Activated naive CD4-positive, alpha-beta T cell treated with anti-CD3 and anti-CD28 coated beads, Interleukin-2, amount 50 U/mL, for 16 hours (primary cell): ENCODE measurements at places on chromosomes 16 and 17.
A peak's percentile ranks its signal among the peaks of the same experiment; 100 is the strongest.

- no peak for DNase-seq
Measured at GRCh38 chr16:1325261-1325660, 8.2 kb upstream of the BAIAP3 start.

- DNase-seq = no peak
Measured at GRCh38 chr17:11608396-11608795, 10.1 kb downstream of the DNAH9 start.

DNA sequence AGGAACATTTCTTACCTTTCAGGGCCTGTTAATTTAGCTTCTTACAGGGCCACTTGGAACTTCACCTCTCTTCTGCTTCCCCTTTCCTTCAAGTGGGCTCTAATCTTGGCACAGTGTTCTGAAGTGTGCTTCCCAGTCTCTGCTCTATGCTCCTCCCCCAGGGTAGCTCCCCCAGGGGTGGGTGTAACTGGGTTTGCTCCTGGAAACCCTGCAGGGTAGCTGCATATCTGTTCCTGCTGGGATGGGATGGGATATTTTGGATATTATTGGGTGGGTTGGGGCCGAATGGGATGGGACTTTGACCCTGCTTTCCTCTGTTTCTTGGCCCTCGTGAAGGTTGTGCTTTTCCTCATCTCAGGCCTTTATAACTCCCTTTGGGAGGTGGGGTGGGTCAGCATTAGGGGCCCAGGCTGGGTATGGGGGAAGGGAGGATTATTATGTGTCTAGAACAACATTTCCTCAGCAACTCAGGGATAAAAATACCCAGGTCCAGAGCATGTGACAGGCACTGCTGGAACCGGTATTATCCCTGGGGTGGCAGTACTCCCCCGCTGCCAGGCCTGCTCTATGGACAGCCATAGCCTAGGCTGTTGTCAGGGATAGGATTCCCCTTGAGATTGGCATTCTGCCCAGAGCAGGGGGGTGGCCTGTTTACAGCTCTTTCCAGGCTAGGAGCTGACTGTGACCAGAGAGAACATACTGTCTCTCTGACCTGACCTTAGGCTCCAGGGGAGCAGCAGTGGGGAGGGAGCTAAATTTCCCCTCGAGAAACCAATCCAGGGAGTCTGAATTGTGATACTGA is 5.0 kb downstream of the NFE2L1 start:
- no peak for DNase-seq

DNA sequence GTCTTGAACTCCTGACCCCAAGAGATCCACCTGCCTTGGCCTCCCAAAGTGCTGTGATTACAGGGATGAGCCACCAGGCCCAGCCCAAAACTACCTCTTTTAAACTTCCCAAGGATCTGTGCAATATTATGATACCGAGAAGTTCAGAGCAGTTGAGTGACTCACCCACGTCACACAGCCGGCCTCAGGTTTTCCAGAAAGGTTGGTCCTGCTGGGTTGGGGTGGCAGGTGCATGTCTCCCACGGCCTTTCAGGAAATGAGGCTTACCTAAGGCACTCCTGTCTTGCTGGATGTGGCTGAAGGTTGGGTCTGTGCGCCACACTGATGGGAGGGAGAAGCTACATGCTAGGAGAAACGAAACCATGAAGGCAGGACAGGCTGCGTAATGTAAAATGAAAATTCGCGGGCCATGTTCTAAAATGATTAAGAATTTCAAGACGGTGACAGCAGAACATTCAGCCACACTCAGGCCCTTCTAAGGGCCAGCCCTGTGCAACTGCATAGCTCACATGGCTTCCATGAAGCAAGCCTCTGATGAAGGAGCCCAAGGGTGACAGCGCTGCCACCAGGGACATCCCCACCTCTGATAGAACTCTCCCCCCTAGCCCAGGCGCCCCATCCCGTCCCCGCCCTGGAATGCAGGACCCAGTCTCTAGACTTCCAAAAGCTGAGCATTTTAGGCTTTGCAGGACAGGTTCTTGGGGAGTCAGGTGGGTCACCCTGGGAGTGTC is 6.6 kb upstream of the GLIS2 start:
- no peak for DNase-seq

DNA sequence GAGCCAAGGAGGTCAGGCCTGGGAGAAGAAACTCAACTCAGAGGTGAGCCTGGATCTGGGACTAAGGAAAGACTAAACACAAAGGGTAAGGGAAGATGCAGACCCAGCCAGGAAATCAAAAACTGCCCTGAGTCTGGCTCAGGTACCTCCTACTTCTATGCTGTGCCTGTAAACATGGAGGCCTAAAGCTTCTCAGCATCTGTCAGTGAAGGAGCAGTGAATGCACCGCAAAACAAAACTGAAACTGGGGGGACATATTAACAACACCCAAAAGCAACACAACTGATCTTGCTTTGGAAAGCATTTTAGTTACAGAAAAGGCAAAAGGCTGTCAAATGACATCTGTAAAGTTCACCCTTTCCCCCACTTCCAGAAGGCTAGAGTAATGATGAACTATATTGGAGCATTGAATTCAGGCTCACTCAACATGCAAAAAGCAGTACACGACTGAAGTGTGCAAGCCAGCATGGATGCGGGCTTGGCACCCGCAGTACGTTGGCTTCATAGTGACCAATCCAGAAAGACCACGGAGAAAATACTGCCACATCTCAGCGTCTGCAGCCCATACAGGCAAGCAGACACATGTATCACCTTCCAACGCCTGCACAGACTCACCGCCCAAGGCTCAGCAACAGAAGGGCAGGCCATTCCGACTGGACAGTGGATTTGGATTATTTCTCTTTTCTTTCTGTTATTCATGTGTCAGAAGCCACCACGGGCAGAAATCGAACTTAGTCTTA is 3.8 kb downstream of the TBC1D16 start:
- DNase-seq = no peak

GRCh38 chr16:75053791-75054555 is 55.1 kb downstream of the ZNRF1 start:
- DNase-seq = no peak

- peak; percentile 77 for DNase-seq
Measured at GRCh38 chr17:32319548-32319905, 22.4 kb downstream of the C17orf75 start.

- no peak for DNase-seq
Measured at GRCh38 chr16:86346034-86346433, 164.3 kb upstream of the FOXF1 start.

GRCh38 chr17:13143001-13143400 is 125.2 kb upstream of the ELAC2 start:
- no peak for DNase-seq

GRCh38 chr16:81744911-81745310 is 34.2 kb upstream of the PLCG2 start:
- DNase-seq = no peak

DNA sequence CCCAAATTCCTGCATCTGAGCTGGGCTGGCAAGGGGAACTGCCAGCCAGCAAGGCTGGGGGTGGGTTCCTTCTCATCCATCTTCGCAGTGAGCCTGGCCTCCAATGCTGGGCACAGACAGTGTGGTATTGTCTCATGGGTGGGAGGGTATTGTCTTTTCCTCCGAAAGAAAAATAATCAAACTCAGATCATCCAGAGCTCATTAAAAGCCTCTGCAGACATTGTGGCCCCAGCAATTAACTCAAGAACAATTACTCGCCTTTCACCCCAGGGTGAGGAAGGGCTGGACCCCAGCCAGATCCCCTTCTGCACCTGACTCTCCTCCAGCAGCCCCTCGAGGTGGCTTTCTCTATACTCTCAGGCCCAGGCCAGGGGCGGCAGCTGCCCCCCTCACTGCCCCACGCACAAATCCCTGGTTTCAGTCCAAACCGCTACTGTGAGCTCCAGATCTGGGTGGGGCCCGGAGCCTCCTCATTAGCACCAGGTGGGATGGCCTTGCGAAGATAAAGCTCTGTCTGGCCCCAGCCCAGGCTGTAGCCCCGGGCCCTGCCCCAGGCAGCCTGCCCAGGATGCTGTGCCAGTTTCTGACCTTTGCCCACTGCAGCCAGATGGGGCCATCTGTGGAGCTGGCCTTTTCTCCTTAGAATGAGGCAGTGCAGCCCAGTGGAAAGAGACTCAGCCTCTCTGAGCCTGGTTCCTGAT is 2.3 kb upstream of the KRT15 start:
- DNase-seq = no peak

- DNase-seq = no peak
Measured at GRCh38 chr16:64925166-64925565, 196.7 kb downstream of the CDH11 start.

GRCh38 chr16:19997264-19997663 is 76.4 kb downstream of the GPR139 start:
- no peak for DNase-seq

DNA sequence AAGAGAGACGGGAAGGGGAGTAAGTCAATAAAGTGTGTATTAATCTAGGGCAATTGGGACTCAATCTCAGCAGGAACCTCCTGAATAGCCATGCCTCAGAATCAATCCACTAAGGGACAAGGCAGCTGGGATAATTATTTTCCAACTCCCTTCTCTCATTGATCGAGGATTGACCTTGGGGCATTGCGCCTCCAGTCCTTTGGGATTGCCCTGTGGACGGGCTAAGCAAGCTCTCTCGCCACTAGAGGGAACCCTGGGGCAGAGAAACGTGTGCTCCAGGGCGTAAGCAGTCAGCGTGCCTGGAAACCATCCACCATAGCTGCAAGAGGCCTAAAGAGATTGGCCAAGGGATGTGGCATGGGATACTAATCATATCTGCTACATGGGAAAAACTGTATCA is 53.9 kb upstream of the ERCC4 start:
- DNase-seq = peak; percentile 34

GRCh38 chr17:70276906-70277305 is 107.6 kb downstream of the KCNJ2 start:
- DNase-seq = no peak

GRCh38 chr16:23842137-23842600 is 6.4 kb downstream of the PRKCB start:
- peak; percentile 35 for DNase-seq

DNA sequence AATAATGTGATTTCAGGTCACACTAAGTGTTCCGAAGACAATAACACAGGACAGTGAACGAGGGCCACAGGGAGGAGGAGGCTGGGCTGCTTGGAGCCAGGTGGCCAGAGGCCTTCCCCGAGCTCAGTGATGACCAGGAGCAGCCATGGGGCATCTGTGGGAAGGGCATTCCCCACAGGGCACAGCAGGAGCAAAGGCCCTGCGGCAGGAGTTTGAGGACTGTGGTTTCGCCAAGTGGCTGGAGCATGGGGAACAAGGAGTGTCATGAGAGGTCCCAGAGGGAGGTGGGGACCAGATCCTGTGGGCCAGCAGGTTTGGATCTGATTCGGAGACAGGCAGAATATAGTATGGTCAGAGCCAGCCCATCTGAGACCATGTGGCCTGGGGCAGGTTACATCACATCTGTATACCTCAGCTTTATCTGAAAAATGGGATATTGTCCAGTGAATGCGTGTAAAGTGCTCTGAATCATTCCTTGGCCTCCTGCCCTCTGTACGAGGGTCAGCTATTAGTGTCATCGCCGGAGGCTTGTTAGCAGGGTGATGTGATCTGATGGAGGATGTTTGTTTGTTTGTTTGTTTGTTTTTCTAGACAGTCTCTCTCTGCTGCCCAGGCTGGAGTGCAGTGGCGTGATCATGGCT is 176.8 kb downstream of the KATNIP start:
- no peak for DNase-seq

- DNase-seq = no peak
Measured at GRCh38 chr16:19926449-19927390, 42.1 kb upstream of the GPRC5B start.

- DNase-seq = no peak
Measured at GRCh38 chr17:49249292-49249794, 18.8 kb upstream of the PHOSPHO1 start.

DNA sequence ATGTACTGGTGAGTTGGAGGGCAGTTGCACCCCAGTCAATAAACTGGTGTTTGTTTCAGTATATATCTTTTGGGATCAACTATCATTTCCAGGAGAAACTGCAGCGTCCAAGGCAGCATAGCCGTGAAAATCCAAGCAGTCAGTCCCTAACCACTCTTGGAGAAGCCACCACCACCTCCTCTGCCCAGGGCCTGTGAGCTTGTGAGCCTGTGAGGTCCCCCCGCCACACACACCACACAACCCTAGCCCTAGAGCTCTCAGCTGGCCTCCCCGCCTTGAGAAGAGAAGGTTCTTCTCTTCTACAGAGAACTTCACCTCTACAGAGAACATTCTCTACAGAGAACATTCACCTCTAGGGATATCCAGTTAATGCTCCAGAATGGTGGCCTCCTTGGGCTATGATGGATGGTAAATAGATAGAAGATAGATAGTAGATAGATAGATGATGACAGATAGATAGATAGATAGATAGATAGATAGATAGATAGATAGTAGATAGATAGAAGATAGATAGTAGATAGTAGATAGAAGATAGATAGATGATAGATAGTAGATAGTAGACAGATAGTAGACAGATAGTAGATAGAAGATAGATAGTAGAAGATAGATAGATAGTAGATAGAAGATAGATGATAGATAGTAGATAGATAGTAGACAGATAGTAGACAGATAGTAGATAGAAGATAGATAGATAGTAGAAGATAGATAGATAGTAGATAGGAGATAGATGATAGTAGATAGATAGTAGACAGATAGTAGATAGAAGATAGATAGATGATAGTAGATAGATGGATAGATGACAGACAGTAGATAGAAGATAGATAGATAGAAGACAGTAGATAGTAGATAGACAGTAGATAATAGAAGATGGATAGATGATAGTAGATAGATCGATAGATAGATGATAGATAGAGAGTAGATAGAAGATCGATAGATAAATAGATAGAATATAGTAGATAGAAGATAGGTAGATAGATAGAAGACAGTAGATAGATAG is 13.7 kb downstream of the ALOX15B start:
- no peak for DNase-seq
